Mesenteric fat pad (tissue), 1 donor: ENCODE measurements at places on chromosomes 6 and 20.
A peak's percentile ranks its signal among the peaks of the same experiment; 100 is the strongest.

DNA sequence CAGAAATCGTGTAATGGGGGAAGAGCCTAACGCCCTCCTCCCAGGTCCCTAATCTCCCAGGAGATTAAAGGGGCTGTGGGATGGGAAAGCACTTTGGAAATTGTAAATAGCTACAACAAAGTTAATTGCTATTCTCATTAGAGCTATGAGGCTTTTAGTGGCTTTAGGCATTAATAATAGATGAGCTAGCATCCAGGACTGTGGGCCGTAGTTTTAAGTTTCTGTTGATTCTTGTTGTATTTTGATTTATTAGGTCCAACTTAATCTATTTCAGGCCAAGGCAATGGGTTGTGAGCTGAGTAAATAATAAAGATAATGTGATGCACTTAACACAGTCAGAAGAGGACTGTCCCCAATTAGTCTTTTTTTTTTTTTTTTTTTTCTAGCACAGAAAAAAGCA, 67.7 kb downstream of the ANKRD6 start:
- no peak for DNase-seq

GRCh38 chr6:135180542-135181332, at the start of gene MYB:
Gene MYB (plus strand): TSS chr6:135181308. CDS start chr6:135181514, 206 bp downstream.
- no peak for DNase-seq

GRCh38 chr6:135815216-135815615, 36.3 kb upstream of the PDE7B start:
- no peak for DNase-seq

- no peak for DNase-seq
Measured at GRCh38 chr6:90159452-90159851, 137.2 kb downstream of the BACH2 start.

GRCh38 chr6:4421837-4422236, 286.5 kb upstream of the ECI2 start:
- no peak for DNase-seq

DNA sequence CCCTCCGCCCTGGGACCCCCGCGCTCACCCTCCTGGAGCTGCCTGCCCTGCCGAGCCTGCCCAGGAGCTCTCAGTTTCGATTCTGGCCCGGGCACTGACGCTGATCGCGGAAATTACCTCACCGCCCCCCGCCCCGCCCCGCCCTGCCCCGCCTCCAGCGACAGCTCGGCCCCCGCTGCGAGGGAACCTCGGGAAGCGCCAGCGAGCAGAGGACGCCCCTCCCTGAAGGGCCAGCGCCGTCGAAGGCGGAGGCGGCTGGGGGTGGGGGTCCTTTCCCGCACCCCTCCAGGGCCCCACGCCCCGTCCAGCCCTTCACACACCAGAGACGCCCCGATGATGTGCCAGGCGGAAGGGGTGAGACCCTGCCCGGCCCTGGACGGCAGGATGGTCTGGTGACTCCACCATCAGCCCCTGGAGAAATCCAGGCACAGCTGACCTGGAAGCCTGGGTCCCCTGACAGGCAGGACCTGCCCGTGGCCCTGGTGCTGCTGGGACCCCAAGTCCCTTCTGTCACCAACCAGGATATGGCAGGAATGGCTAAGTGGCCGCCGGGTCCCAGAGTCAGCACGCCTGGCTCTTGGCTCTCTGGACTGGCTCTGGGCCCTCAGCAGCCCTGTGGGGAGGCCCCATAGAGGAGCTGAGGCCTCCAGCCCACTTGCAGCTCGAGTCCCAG, at the start of gene HELZ2:
HELZ2 (minus strand) TSS at position 84 of the 673 bp plus-strand sequence. CDS start 1,854 bp downstream, outside the sequence.
- peak; percentile 95 for DNase-seq
